ENCODE measurements at places on chromosomes 7 and 10. TPM values are rescaled to one million over a fixed set of nuclear protein-coding genes. Genes with fewer than 3 reads are reported as not detected.
A peak's percentile ranks its signal among the peaks of the same experiment; 100 is the strongest.

GRCh38 chr10:60618861-60619260, 159.4 kb upstream of the CDK1 start:
- DNase-seq, result no peak

DNA sequence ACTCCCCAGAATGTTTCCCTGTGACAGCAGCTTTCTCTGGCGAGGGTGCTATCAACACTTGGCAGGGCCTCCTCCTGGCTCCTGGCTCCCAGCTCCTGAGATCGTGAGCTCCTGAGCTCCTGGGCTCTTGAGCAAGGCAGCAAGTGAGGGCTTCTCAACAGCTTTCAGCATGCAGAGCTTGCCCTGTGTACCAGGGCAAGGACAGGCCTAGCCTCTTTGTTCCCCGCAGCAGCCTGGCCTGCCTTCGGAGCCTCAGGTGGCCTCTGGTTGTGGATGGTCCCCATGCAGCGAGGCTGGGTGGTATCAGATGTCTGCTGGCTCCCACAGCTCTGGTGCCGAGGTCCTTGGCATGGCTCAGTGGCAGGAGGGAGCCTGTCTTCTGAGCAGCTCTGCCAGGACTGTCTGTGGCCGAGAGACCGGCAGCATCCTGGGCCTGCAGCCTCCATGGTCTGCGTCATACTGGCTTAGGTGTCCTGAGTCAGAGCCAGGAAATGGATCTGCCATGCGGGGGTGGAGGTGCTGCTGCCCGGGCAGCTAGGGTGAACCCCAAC, 44.2 kb downstream of the ZMIZ1 start:
- peak; percentile 69 for DNase-seq

DNA sequence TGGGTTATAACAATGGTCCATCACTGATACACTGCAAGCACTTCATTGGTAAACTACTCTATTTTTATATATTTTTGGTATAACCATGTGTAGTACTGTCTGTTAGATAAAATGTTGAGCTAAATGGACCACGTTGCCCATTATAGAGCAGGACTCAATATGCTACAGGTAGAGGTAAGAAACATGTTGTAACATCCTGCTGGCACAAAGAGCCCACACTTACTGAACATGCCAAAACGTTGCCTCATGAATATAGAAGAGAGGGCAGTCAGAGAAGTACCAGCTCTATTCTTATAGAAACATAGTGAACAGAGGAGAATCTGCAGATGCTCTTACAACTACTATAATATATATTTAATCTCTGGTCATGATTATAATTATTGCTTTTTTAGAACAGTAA, 18.4 kb upstream of the MET start:
- no peak for DNase-seq

DNA sequence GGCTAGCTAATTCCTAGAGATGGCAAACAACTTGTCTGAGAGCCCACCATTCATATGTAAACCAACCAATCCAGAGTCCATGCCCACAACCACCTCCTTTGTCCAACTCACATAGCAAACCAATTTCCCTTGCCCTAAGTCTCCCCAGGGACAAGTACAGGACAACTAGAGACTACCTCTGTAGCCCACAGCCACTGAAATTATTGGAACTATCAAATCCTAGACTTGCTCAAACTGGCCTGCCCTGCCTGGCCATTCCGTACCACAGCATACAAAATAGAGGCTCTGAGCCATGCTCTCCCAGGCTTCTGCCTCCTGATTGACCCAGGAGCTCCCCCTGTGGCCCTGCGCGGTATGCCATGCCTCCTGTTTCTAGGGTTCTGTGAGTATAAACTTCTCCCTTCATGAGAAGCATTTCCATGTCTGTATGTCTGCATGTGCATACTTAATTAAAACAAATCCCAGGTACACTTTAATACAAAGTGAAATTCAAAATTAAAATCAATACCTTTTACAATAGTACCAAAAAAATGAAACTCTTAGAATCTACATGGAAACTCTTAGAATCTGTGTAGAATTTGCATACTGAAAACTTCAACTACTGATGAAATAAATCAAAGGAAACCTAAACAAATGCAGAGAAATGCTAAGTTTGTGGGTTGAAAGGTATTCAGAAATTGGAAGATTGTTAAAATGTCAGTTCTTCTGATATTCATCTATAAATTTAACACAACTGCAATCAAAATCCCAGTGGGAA, 4.0 kb upstream of the HECW1 start:
- DNase-seq, result no peak

GRCh38 chr7:105745681-105746330, 130.6 kb downstream of the ATXN7L1 start:
- DNase-seq, result no peak

DNA sequence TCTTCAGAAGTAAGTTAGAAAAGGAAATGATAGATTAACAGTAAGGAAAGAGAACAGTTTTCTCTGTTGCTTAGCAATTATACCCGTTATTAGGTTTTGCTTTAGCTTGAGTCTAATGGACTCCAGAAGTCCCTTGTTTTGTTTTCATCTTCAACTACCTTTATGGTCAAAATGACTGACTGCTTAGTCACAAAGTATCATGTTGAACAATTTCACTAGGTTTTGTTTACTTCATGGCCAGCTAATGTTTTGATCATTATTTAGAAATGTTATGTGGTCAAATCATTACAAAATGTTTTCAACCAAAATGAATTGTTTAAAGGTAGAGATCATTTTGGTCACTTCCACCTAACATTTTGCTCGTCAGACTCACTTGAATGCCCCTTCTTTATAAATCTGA, 1.9 kb downstream of the UBN2 start:
- no peak for DNase-seq

DNA sequence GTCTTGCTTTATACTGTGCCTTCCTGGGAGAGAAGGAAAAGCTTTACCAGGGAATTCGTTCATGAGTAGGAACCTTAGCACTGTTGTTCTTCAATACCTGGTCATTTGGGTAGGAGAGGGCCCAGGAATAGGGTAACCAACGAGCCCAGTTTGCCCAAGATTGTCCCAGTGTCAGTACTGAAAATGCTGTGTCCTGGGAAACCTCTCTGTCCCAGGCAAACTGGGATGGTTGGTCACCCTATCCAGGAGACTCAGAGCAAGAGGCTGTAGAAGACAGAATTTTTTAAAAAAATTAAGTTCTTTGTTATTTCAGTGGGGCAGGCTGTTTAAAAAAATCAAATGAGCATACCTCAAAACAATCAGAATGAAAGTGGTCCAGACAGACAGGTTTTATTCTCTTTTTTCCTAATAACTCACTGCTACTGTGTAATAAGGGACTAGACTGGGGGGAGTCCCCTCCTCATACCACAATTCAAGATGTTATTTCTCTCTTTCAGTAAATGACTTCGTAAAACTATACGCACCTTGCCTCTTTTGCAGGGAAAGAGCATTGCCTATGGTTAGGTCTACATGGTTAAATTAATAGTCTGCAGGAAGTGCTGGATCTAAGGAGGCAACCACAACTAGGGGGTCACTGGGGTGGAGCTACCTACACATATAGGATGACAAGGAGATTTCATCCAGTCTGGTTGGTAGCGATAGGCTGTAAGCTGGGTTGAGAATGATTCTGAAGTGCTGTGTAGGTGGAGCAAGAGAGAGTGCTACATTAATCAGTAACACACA, 41.1 kb upstream of the FAM133B start:
- DNase-seq, result no peak

GRCh38 chr7:72176875-72177274, 235.3 kb downstream of the CALN1 start:
- DNase-seq, result no peak

DNA sequence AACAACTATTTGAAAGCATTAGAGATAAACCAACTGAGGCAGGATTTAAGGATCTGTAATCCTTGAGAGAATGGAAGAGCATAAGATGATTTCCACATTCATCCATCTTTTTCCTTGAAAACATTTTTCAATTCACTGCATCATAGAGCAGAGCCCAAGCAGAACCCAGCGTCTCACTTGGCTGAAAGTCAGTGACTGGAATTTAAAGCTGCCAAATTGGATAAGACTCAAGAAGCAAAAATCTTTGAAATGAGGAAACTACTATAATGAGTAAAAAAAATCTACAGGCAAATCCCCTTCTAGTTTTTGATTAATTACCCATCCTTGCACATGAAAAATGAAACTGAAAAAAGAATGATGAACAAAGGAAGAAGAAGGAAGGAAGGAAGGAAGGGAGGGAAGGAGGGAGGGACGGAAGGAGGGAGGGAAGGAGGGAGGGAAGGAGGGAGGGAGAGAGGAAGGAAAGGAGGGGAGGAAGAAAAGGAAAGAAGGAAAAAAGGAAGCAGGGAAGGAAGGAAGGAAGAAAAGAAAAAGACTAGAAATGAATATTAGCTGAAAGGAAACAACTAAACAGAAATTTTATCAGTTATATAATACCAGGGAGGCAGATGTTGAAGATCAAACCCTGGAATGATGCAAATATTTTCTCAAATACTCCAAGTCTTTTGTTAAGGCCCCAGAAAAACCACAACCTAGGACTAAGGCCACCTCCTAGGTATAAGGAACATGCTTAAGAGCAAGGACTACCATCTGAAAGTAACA, 336.3 kb upstream of the MAGI2 start:
- no peak for DNase-seq

DNA sequence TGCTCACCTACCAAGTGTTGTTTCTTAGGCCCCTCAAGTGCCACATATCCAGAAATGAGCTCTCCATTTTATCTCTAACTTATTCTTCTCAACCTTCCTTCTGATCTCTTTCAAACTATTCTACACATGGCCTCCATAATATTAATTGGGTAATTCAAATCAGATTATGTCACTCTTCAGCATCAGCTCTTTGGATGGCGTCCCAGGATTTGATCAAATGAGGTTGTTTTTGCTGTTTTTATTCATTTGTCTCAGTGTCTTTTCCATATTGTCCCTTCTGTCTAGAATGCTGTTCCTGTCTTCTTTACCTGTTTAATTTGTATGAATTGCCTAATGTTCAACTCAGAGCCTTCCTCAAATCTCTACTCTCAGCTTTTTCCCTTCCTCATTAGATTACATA, 234.6 kb upstream of the CXCL12 start:
- no peak for DNase-seq

The HYAL4 gene
- not detected for total RNA-seq

The TMEM72 gene
- not detected for total RNA-seq

The AMPH gene
- 0.25 TPM for total RNA-seq

The POMZP3 gene
- 0.79 TPM for total RNA-seq

The ZNF3 gene
- total RNA-seq, result 44.9 TPM

The IKZF5 gene
- total RNA-seq, result 3.0 TPM

The CALHM2 gene
- 0.07 TPM for total RNA-seq

The IMPDH1 gene
- 47.6 TPM for total RNA-seq

The MAGI2 gene
- total RNA-seq, result 5.1 TPM

Measured in kidney epithelial cell (primary cell).